ENCODE measurements at places on chromosomes 5 and 9.

GRCh38 chr9:104873489-104873850, 54.5 kb downstream of the ABCA1 start:
- no peak for DNase-seq

GRCh38 chr9:130681769-130682420, 11.7 kb upstream of the EXOSC2 start:
- DNase-seq = no peak

- no peak for DNase-seq
Observed at GRCh38 chr9:17130725-17131124, 4.1 kb upstream of the CNTLN start.

DNA sequence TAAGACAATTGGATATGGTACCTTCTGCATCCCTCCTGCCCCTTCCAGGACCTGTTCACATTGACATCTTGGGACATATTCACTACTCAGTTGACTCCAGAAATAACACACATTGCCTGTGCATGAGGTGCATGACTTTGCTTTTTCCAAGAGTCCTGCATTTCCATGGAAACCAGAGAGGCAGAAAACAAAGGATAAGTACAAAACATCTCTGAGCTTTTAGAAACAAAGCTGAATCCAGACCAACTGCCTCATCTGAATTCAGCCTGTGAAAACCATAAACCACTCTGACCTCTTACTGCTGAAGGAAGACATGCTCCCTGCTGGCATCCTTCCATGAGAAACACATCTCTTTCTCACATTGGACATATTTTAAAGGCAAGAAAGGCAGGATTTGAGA, 695.1 kb downstream of the TAF11L14 start:
- DNase-seq = no peak

DNA sequence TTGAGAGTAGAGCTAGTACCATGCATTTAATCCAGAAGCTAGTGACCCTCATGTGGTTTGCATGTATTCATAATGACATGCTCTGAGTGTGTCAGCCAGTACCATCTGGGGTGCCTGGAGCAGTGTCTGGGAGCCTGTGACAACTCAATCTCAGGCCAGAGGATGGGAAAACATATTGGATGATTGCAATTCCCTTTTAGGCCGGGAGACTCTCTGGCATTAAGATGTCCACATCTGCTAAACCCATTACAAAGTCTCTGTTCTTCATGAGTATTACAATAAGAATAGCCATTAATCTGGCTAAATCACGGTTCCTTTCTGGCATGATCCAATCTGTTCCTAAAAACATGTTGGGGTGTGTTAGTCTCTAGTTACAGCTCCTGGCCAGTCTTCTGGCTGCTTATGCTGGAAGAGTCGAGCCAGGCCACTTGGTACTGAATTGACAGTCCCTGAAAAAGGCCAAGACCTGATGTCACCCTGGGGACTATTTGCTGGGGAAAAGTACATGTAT, 475.7 kb downstream of the ENC1 start:
- no peak for DNase-seq

DNA sequence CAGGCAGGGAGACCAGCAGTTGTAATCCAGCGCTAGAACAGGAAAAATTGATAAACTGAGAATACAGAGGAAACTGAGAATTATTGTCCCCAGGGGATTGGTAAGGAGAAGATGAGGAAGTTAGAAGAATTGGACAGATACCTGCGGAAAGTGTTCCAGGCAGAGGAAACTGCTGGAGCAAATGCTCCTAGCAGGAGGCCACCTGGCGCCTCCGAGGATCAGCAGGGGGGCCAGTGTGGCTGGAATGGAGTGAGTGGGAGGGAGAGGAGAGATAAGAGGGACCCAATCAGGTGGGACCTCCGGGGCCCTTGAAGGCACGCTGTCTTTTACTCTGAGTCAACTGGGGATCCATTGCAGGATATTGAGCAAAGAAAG, 695 bp upstream of the ANXA6 start:
- no peak for DNase-seq

GRCh38 chr5:157309796-157310195, 43.9 kb downstream of the CYFIP2 start:
- DNase-seq = no peak

GRCh38 chr5:159642379-159642778, 273.9 kb upstream of the ADRA1B start:
- DNase-seq = no peak

DNA sequence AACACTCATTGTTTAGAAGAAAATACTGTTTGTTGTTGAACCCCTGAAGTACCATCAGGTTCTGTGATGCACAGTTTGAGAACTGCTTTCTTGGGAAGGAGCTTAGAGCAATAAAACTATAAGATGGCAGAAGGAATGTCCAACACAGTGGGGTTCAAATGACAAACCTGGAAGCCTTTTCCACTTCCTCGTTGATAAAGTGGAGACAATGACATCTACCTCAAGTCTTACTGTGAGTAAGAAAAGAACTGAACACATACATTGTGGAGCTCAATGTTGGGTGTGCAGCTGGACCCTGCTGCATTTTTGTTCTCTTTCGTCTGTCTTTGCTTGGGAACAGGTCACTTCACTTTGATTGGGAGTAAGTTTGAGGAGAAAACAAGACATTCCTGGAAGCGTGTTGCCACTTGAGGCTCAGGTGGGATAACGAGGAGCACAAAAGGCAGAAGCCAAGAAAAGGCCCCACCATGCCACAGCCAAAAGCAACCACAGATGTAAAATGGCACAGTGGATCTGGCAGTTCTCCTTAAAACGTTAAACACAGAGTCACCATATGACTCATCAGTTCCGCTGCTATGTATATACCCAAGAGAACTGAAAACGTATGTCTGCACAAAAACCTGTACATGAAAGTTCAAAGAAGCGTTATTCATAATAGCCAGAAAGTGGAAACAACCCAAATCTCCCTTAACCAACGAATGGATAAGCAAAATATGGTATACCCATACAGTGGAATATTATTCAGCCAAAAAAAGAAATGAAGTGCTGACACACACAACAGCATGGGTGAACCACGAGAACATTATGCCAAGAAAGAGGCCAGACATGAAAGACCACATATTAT, 42.9 kb upstream of the SUB1 start:
- DNase-seq = no peak

GRCh38 chr5:172007175-172008110, 1.0 kb upstream of the FBXW11 start:
- peak; percentile 20 for DNase-seq

GRCh38 chr5:147397616-147398015, 112.3 kb downstream of the DPYSL3 start:
- no peak for DNase-seq

- no peak for DNase-seq
Observed at GRCh38 chr5:90353254-90353653, 56.3 kb downstream of the CETN3 start.

DNA sequence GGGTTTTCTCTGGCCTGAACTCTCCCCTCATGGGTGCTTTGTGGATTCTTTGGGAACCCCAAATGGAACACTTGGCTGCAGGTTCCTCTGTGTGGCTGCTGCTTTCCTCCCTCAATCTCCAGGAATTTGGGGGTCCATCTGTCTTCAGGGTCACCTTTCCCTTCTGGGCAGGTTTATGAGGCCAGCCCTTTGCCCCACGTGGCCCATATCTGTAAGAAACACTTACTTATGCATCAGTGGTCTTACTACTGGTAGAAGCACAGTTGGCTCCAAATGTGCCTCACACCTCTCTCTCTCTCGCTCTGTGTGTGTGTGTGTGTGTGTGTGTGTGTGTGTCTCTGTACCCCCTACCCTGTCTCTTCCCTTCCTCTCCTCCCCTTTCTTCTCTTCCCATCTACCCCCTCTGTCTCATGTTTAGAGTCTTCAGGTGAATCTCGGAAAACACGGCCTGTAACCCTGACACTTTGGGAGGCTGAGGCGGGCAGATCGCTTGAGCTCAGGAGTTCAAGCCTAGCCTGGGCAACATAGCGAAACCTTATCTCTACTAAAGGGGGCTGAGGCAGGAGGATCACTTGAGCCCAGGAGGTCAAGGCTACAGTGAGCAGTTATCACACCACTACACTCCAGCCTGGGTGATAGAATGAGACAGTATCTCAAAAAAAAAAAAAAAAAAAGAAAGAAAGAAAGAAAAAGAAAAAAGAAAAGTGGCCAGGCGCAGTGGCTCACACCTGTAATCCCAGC, 26.8 kb downstream of the C5orf15 start:
- no peak for DNase-seq

GRCh38 chr5:119512277-119512676, 60.0 kb downstream of the HSD17B4 start:
- no peak for DNase-seq

DNA sequence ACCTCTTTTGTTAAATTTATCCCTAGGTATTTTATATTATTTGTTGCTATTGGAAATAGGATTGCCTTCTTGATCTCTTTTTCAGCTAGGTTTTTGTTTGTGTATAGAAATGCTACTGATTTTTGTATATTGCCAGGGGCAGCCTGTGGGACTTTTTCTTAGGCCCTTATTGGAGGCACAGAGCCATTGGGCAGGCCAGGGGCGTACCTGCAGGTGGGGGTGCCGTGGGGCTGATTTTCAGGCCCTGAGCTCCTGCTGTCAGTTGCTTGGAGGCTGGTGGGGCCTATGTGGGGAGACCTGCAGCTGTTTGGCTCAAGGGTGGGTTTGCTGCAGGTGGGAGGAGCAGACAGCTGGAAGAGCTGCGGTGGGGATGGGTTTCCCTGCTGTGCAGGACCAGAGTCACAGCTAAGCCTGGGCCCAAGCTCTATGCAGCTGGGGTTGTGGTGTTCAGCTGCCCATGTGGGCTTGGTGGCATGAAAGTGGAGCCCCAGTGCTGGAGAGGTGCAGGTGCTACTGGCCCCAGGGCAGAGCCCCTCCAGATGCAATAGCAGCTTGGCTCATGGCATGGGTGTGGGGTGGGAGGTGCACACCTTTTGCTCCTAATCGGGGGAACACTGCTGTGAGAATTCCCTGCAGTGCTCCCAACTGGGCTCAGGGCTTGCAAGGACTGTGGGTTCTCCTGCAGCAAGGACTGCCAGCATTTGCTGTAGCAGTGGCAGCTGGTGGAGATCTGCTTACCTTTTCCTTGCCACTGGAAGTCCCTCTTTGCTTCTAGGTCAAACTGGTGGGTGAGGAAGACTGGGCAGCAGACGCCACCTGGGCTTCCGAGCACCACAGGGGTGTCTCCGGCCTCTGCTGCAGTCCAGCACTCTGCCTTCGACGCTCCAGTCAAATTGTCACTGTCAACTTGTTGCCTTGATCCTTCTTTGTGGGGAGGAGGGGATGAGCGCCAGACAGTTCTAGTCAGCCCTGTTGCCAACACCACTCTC, 7.6 kb upstream of the CLPTM1L start:
- no peak for DNase-seq
